OCI-M1 (cell line): ENCODE measurements at places on chromosomes 12 and 14.

- DNase-seq, result no peak
Observed at GRCh38 chr12:13905794-13906193, 75.6 kb downstream of the GRIN2B start.

DNA sequence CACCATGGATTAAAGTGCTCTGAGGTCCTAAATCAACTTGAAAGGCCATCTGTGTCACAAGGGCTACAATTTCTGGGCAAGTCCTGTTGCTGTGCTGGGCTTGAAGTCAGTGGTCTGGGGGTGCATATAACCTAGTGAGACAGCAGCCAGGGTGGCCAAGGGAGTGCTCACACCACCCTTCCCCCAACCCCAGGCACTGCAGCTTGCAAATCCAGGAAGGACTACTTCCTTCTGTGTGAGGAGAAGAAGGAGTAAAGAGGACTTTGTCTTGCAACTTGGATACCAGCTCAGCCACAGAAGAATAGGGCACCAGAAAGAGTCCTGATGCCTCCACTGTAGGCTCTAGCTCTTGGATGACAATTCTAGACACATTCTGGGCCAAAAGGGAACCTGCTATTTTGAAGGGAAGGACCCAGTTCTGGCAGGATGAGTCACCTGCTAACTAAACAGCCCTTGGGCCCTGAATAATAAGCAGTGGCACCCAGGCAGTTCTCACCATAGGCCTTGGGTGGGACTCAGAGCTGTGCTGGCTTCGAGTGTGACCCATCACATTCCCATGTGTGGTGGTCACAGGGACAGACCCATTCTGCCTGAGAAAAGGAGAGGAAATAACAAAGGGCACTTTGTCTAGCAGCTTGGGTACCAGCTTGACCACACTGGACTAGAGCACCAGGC, 32.6 kb upstream of the DHRS7 start:
- peak; percentile 47 for DNase-seq

GRCh38 chr12:47819896-47820630, at the start of gene HDAC7:
Gene HDAC7, minus strand, starts transcription at chr12:47819903. Its CDS starts 118 bp downstream, at chr12:47819785.
- peak; percentile 83 for DNase-seq

DNA sequence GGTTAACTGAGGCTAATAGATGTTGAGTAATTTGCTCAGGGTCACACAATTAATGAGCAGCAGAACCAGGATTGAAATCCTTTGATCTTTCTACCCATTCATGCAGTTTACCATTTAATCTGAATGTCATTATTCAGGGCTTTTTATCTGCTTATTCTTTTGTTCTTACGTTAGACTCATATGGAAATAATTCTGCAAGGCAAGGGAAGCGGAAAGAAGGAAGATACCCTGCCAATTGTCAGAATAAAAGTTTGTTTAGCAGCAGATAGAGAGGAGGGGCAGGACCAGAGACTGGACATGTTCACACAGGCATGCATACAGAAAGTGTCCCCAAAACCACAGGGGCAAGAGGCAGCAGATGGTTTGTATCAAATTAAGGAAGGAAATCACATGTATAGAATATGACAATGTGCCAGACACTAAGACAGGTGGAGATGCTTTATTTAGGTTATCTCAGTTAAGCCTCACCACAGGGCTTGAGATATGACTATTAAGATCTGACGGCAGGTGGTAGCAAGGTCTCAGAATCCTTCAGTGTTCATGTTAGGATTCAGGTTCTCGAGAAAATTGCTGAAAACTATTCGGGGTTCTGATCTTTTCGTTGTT, 29.8 kb downstream of the BRMS1L start:
- DNase-seq, result no peak

DNA sequence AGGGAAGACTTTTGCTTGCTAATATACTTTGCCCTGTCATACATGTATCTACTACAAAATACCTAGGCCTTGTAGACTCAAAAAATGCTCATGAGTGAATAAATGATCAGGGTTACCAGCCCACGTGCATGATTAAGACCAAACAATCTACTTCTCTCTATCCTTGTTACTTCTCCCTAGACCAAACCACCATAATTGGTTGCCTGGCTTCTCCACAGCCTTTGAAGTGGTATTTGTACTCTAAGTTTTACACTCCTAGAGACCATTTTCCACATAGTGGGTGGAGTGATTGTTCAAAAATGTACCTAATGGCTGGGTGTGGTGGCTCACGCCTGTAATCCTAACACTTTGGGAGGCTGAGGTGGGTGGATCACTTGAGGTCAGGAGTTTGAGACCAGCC, 14.1 kb upstream of the RPS6KL1 start:
- no peak for DNase-seq

- no peak for DNase-seq
Observed at GRCh38 chr12:95240556-95240955, 22.9 kb downstream of the VEZT start.

GRCh38 chr14:61433169-61433568, 111.8 kb downstream of the PRKCH start:
- no peak for DNase-seq

- DNase-seq, result no peak
Observed at GRCh38 chr14:104551851-104552737, 27.5 kb upstream of the C14orf180 start.

GRCh38 chr12:116090516-116090915, 187.0 kb downstream of the MED13L start:
- DNase-seq, result no peak

DNA sequence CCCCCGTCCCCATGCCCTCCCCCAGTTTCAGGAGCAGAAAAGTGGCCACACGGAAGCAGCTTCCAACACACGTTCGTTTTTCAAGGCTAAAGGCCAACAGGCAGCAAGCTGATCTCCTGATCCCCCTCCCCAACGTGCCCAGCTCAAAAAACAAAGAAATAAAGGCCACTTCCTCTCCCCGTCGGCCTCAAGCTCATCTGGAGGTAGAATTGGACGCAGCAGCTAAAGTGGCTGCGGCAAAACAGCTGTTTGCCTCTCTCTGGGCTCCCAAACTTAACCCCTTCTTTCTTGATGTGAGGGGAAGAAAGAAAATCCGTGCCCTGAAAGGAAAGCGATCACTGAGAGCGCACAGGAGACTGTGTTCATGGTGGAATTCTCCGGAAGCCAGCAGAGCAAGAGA, 66.3 kb downstream of the SCARB1 start:
- no peak for DNase-seq

DNA sequence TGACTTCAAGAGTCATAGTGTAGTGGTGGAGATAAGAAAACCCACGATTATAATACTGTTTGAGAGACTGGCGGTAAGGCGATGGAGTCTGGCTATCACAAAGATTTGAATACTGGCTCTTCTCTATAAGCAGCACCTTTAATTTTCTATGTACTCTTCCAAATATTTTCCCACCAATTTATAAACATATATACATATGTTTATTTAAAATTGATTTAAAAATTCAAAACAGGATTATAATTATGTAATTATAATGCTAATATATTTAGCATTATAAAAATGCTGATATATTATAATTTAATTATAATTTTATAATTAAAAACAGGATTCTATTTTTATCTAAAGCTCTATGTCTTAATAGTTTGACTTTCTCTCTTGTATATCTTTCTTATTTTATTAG, 15.4 kb upstream of the DCD start:
- DNase-seq, result no peak

GRCh38 chr12:122350141-122350848, 72.2 kb downstream of the CLIP1 start:
- no peak for DNase-seq

GRCh38 chr12:106123551-106124081, 15.1 kb downstream of the NUAK1 start:
- no peak for DNase-seq
